ENCODE measurements at places on chromosomes 12 and 14.

GRCh38 chr14:96260341-96260821 lies 4.4 kb downstream of the BDKRB1 start:
- no peak for DNase-seq

DNA sequence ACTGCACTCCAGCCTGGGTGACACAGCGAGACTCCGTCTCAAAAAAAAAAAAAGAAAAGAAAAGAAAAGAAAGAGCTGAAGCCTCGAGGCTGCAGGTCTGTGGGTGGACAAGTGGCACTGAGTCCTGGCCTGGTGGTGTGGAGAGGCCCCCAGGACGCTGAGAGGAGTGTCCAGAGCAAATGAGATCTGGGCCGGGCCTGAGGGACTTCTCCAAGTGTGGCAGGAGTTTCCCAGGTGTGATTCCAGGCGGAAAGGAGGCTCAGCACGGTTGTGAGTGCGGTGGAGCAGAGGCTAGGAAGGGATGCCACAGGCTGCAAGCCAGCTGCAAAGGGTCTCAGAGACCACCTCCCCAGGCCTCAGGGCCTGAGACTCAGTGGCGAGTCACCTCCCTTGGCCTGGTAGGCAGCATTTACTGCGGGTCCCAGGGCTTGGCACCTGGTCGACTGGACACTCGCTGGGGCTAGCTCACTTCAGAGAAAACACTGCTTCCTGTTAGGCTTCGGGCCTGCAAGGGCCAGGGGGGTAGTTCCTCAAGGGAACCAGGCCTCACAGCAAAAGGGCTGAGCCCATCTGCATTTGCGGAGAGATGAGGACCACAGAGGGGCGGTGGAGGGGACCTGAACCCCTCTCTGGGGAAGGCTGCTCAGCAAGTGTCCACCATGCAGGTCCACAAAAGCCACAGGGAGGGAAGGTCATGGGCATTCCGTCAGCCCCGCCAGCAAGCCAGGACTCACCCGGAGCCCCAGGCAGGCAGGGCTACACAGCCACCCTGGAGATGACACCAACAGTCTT lies 11.7 kb downstream of the TTC7B start:
- no peak for DNase-seq

GRCh38 chr12:48958049-48958388 lies 732 bp upstream of the ARF3 start:
- DNase-seq: no peak

GRCh38 chr12:127594351-127594970 lies 672.5 kb upstream of the TMEM132C start:
- no peak for DNase-seq

GRCh38 chr14:31275731-31276130 lies 68.1 kb upstream of the HECTD1 start:
- no peak for DNase-seq

DNA sequence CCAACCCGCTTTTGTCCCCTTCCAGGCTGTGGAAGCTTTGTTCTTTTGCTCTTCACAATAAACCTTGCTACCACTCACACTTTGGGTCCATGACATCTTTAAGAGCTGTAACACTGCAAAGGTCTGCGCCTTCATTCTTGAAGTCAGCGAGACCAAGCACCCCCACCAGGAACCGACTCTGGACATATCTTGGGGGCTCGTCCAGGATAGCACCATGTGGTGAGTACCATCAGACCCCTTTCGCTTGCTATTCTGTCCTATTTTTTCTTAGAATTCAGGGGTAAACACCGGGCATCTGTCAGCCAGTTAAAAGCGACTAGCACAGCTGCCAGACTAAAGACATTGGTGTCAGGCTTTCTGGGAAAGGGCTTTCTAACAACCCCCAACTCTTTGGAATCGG lies 137.6 kb upstream of the PPFIA2 start:
- no peak for DNase-seq

- DNase-seq: no peak
These were observed 37.6 kb downstream of the MUCL1 start for GRCh38 chr12:54891717-54892478.

GRCh38 chr12:88145567-88146505 lies 3.7 kb downstream of the TMTC3 start:
- DNase-seq: no peak
